Retina (tissue), 1 donor: ENCODE measurements at places on chromosomes 1 and 21.
A peak's percentile ranks its signal among the peaks of the same experiment; 100 is the strongest.

GRCh38 chr21:33273044-33273443, 6.9 kb downstream of the IL10RB start:
- DNase-seq, result no peak

GRCh38 chr1:67896826-67897225, 63.6 kb upstream of the GNG12 start:
- no peak for DNase-seq

- peak; percentile 18 for DNase-seq
Measured at GRCh38 chr1:164565357-164565756, 6.4 kb downstream of the PBX1 start.

DNA sequence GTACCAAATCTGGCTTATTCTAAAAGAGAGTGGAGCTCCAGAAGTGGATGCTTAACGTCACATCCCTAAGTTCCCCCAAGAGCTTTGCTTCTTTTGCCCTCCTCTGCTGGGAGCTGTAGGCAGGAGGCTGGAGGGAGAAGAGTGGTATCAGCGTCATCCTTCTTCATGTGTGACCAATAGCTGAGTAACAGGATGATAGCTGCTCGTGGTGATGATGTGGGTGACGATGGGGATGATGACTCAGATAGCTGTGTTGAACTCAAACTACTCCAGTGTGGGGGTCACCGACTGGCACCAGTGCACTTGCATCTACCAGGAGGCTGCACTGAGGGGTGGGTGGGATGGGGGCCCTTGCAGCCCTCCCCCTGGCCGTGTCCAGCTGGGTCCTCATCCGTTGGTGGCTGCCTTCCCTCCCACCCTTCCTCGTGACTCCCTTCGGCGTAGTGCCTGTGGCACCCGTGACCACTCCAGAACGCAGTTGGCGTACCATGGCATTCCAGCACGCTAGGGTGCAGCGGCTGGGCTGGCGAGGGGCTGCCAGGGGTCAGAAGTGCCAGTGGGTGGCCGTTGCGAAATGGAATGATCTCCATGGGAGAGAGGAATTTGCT, 1.1 kb downstream of the IGFN1 start:
- no peak for DNase-seq

DNA sequence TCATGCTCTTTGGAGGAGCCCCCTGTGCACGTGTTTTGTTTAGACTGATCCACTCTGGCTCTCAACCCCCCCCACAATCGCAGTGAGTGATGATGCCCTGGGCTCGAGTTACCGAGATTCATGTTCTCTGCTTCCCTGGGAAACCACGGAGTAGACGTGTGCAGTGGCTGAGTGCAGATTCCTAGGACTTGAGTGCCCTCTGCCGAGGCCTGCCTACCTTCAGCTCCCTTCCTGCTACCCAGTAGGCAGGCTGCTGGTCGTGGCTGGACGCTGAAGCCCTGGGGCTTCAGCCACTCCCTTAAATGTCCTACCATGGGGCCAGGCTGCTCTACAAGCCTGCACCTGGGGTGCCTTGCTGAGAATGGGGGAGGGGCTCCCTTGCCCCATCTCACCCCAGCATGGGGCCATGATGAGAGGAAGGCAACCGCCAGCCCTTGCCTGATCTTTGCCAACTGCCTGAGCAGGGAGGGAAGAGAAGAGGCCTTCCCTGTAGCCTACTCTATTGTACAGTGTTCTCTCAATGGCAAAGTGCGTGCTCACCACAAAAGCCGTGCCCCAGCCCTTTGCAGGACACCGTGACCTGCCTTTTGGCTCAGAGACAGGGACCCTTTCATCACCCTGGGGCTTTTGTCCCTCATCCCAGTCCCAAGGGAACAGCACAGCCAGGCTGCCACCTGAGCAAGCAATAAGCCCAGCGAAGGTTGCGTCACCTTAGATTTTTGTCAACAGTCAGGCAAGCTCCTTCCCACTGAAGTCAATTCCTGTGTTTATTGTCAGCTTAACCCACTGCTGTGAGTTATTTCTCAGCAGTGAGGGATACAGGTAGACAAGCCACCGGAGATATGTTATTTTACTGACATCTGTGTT, 4.1 kb upstream of the GRIK3 start:
- DNase-seq, result peak; percentile 81

DNA sequence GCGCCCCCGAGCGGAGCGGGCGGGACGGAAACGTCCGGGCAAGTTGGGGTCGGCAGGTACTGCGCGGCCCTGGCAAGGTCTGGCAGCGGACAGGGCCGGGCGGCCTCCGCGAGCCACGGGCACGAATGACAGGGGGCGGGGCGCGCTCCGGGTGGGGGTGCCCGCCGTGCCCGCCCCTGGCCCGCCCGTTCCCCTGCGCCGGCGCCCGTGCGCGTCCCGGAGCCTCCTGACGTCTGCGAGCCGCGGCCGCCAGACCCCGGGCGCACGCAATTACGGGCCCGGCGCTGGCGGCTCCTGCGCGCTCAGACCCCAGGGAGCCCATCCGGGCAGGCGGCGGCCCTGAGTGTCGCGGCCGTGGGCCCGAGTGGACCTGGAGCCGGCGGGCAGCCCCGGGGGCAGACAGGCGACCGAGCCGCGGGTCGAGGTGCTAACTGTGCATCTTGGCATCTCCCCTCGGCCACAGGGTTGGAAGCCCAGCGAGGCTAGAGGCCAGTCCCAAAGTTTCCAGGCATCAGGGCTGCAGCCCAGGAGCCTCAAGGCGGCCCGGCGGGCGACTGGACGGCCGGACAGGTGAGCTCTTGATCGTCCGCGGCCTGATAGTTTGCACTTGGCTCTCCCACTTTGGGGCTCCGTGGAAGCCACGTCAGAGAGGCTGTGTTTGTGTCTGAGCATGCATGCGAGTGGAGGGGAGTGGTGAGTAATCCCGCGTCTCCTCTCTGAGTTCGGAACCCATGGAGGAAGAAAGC, 918 bp downstream of the MIB2 start:
- peak; percentile 12 for DNase-seq

DNA sequence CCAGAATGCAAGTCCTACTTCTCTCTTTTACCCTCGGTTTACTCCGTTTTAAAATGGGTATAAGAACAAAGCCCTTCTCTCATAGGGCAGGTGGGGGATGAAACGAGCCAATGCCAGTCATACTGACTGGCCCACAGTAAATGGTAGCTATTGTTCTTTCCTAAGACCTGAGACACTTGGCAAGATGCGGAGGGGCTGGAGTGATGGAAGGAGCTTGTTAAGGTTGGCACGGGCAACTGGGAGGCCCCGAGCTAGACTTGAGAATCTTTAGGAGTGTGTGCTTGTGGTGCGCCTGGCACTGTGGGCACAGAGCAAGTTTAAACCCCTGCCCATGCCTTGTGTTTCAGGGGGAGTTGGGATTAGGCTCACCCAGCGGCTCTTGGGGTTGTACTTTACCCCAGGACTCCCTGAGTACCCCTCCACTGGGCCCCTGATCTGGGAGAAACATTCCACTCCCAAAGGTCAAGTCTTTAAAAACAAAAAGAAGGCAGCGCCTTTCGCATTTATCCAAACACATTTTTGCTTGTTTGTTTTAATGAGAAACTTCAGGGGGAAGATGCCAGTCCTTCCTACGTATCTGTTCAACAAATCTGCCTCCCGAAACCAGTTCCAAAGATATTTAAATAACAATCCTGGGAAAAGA, 240.6 kb upstream of the TMEM51 start:
- no peak for DNase-seq

GRCh38 chr1:200901796-200902444, 7.2 kb downstream of the INAVA start:
- DNase-seq, result no peak

- no peak for DNase-seq
Measured at GRCh38 chr1:177306981-177307380, 136.2 kb downstream of the BRINP2 start.

DNA sequence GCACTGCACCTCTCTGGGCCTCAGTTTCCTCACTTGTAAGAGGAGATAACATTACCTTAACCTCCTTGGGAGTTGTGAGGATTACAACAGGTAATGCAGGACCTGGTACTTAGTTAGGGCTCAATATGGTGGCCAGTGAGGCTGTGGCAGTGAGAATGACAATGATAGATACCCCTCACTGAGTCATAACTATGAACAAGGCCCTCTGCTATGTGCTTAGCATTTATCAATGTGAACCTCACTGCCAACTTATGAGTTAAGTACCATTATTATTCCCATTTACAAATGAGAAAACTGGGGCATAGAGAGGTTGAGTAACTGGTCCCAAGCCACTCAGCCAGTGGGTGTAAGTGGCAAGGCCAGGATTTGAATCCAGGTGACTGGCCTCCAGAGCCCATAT, 64.4 kb downstream of the HMGB4 start:
- no peak for DNase-seq

- DNase-seq, result peak; percentile 12
Measured at GRCh38 chr1:243354511-243355153, 98.8 kb downstream of the SDCCAG8 start.

GRCh38 chr21:40016667-40017066, 149.4 kb downstream of the PCP4 start:
- DNase-seq, result no peak

- no peak for DNase-seq
Measured at GRCh38 chr21:27206368-27206982, 239.6 kb upstream of the ADAMTS5 start.

DNA sequence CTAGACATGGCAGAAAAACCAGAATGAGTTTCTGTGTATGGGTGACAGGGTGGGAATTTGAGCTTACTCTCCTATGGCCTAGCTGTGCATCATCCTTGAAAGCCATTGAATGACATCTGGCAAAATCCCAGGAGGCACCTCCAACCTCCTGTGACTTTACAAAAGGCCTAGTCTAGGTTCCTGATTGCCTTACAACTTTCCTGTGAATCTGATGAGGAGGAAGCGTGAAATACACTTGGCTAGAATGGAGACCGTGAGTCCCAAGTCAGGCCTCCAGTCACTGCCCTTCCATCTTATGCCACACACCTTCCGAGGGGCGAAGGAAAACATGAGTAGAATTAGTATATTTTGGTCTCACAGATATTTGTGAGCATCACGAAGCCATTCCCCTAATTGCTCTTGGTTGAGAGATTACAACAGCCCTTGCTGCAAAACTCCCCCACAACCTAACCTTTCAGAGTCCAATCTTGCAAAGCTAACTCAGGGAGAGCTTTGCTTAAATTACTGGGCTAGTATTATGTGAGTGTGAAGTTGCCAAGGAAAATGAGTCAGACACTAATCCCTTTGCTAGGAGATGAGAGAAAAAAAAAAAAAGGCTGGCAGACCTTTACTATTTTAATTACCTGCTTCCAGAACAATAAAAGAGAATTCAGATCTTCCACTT, 36.3 kb upstream of the PAXBP1 start:
- no peak for DNase-seq

DNA sequence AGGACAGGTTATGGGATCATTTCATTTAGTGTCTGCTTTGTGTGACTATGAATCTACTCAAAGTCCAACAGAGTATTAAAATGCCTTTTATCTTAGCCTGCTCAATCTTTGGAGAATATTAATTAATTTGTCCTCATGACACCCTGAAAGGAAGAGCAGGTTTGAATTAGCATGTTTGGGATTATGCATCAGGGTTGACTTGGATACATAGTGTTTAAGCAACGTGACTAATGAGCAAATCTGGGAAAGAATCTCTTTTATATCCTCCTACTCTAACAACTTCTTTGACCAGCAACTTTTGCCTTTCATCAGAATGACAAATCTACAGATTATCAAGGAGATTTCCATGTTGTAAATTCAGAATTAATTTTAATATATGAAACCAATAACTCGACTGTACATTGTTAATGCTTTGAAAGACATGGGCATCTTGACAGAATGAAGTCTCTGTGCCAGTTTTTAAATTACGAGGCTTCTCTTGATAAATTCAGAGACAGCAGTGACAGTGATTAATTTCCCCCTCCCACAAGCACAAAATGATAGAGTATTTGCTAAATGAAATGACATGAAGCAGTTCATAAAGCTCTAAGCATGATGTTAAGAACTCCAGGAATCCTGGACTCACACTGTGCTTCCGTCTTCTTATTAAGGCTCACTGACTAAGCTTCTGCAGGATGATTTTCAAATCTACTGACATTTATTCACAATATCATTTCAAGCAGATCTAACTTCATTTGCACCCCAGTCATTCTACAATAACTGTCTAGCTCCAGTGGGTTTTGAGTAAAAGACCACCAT, 156.5 kb downstream of the PCNX2 start:
- peak; percentile 71 for DNase-seq

- no peak for DNase-seq
Measured at GRCh38 chr21:45026066-45026745, 48.2 kb upstream of the ADARB1 start.

DNA sequence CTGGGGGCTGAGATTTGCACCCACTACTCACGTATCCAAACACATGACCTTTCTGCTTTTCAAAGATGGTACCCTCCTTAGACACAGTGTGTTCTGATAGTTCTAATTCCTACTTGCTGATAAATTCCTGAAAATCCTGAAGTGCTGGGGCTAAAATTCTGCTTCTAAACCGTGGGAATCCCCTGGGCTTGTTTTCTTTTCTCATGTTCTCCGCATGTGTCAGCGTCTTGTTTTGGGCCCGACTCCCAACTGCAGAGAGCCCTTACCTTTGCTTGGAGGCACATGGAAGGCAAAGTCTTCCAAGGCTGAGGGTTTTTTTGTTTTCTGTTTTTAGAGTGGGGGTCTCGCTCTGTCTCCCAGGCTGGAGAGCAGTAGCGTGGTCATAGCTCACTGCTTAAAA, 27.2 kb downstream of the PSMG1 start:
- no peak for DNase-seq

- DNase-seq, result no peak
Measured at GRCh38 chr1:162570718-162571117, 9.2 kb downstream of the UAP1 start.

- no peak for DNase-seq
Measured at GRCh38 chr1:116185161-116185701, 74.0 kb downstream of the MAB21L3 start.

- no peak for DNase-seq
Measured at GRCh38 chr1:184757406-184757805, 2.7 kb upstream of the EDEM3 start.

GRCh38 chr1:227895828-227896685, 51.7 kb downstream of the WNT9A start:
- peak; percentile 68 for DNase-seq

DNA sequence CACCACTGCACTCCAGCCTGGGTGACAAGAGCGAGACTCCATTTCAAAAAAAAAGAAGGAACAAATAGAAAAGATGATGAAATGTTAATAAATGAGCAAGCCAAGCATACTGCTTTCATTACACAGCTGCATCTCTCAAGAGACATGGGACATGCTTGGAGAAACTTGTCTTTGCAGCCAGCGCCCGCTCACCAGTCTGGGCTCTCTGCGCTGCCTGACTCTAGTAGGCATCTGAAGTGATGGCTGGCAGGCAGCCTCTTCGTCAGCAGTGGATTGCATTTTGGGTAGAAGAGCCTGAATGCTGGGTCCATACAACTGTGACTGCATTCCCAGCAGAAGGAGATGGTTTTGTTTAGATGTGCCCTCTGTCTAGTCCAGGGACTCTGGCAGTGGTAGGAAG, 48.0 kb downstream of the IL6R start:
- DNase-seq, result no peak

GRCh38 chr1:45934947-45935346, 131.5 kb downstream of the MAST2 start:
- no peak for DNase-seq
